Left hindlimb (tissue), 1 donor: ENCODE measurements at places on chromosomes 5 and 9.

GRCh38 chr9:136667214-136667939, 4.7 kb downstream of the EGFL7 start:
- DNase-seq = no peak

DNA sequence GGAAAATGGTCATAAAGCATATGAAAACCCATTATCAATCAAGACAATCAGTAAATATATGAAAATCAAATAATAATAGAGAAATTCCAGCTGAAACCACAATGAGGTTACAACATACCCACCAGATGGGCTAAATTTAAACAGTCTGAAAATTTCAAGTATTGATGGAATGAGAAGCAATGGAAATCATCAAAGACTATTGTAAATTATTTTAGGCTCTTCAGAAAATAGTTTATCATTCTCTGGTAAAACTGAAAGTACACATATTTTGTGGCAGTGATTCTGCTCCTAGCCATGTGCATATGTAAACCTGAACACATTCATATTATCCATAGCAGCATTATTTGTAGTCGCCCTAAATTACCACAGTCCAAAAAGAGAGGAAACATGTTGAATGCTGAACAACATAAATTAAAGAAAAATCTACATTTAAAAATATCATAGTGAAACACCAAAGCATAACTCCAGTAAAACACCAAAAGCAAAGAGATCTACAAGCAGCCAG, 215.3 kb downstream of the PRELID2 start:
- no peak for DNase-seq

GRCh38 chr5:67015541-67016191, 180.9 kb downstream of the CD180 start:
- no peak for DNase-seq

DNA sequence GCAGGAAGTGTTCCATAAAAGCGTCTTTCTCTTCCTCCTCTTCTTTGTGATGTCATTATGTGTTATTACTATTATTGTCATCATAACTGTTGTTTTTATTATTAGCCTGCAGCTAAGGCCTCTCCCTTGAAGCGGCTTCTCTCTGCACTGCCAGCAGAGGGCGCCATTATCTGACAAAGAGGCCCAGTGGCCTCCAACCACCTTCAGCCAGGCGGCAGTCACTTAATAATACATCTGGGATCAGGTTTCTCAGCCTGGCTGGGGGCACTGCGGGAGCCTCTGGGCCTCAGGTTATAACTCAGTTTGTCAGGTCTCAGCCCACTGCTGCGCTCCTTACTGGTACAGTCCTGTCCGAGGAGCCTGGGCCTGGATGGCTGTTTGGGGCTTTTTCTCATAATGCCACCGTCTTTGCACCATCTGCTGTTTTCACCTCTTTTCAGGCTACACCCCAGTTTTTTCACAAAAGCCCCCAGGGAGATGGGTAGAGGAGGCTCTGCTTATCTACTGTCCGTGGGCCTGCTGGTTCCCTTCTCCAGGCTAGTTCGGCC, 281.9 kb downstream of the NSG2 start:
- peak; percentile 39 for DNase-seq

- DNase-seq = peak; percentile 15
These were observed 20.6 kb upstream of the COL5A1 start for GRCh38 chr9:134620751-134621557.

GRCh38 chr5:158698023-158698639, 401.6 kb downstream of the EBF1 start:
- DNase-seq = no peak
